ENCODE measurements at places on chromosomes 4 and X. TPM values are rescaled to one million over a fixed set of nuclear protein-coding genes. Genes with fewer than 3 reads are reported as not detected.

DNA sequence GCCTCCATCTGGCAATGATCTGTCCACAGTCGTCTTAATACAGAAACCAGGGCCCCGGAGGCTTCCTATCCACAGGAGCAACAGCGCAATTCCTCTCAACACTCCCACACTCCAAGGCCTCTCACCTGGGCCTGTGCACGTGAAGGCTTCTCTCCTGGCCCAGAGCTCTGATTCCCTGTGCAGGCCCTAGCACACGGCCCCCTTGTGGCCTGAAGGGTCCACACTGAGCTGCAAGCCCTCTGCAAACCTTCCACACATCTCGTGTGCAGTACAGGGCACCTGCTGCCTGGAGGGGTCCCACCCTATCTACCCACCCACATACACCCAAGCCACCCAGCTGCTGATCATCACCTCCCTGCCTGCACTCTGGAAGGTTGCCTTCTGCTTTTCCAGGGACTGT is 150.1 kb upstream of the NUDT10 start:
- DNase-seq = no peak

GRCh38 chr4:168560184-168561180 is 63.6 kb downstream of the PALLD start:
- no peak for DNase-seq

DNA sequence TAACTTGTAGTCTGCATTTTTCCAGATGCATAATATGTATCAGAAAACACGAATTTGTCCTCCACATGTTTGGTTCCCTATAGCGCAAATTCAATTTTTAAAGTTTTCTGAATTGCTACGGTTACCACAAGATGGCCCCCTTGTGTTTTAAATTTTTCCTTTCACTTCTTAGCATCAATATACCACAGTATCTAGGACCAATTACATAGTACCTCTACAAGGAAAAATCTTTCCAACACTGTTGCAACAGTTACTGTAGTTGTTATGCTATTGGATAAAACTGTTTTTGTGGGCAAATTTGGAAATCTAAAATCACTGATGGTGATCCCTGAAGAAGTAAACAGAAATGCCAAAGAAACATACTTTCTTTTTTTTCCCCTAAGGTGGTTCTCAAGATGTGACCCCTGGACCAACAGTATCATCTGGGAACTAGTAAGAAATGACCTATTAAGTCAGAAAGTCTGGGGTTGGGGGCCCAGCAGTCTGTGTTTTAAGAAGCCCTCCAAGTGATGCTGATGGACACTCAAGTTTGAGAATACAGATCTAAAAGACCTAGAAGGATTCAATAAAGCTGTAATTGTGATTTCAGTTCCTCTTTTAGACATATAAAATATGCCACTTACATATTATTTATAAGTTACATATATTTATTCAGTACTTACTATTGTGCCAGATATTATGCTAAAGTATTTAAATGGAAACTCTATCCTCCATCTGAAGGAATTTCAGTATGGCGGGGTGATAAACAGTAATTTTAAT is 3.1 kb downstream of the ZGRF1 start:
- DNase-seq = no peak

GRCh38 chrX:52424656-52425055 is 55.8 kb downstream of the XAGE2 start:
- DNase-seq = no peak

Gene CT45A5
- not detected for total RNA-seq

Gene CDKL5
- total RNA-seq = 4.3 TPM

Gene IL2
- not detected for total RNA-seq

Gene KCTD8
- 0.09 TPM for total RNA-seq

- DNase-seq = no peak
Observed at GRCh38 chr4:832108-832507, 6.2 kb upstream of the CPLX1 start.

DNA sequence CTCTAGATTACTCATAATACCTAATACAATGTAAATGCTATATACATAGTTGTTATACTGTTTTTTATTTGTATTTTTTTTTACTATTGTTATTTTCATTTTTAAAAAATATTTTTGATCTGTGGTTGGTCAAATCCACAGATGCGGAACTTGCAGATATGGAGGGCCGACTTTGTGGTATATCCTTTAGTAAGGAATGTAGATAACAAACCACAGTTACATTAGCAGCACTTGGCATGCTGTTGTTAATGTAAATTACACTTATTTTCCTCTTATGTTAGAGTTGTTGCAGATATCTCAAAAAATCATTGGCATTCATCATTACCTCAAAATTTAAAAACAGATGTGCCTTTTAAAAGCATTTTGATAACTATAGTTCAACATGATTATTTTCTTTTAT is 151.0 kb downstream of the TMEM164 start:
- DNase-seq = no peak

- no peak for DNase-seq
Observed at GRCh38 chrX:1153940-1154339, 58.5 kb downstream of the CRLF2 start.

DNA sequence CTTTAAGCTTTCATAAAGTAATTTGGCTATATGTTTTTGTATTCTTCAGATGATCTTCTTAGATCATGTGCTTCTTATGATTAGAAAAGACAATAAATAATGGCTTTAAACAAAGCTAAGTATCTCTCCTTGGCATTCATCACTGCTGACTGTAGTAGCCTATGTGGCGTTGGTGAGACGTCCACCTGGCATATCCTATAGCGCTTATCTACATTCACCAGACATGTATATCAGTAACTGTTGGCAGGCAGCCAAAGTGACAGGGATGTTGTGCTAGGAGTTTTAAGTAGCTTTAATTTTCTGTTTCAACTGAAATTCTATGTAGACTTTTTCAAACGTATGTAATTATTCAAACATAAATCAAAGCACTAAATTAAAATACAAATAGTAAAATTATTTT is 276.4 kb downstream of the IL15 start:
- no peak for DNase-seq

- DNase-seq = peak; percentile 88
Observed at GRCh38 chr4:82044141-82044993, 329.4 kb downstream of the HNRNPD start.

DNA sequence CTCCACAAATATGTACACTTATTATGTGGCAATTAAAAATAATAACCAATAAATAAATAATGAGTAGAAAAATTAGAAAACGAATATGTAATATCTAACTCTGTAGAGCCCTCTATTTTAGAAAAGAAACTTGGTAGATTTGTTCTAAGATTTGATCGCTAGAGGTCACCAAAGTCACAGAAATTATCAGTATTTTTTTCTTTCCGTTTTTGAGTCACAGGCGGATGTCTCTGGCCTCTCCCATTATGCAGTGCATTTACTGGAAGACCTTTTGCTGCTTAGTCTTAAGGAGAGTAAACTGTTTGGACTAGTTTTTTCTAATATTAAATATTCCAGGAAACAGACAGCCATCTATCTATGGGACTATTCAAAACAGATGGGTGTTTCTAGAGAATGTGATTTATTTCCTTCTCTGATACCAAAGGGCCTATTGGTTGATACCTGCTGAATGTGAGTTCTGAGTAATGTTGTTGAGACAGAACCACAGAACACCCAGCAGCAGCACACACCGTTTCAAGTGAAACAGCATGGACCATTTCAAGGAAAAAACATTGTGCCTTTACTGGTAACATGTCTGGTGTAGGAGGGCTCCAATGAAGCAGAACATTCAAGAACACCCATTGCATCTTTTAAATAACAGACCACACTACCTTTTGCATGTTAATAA is 34.0 kb upstream of the GYPA start:
- no peak for DNase-seq

- no peak for DNase-seq
Observed at GRCh38 chr4:93870876-93871458, 42.4 kb downstream of the ATOH1 start.

- no peak for DNase-seq
Observed at GRCh38 chr4:72842323-72842722, 227.2 kb downstream of the COX18 start.

Gene DHX15
- 52.7 TPM for total RNA-seq

- DNase-seq = no peak
Observed at GRCh38 chrX:9132036-9132638, 98.2 kb upstream of the FAM9B start.

DNA sequence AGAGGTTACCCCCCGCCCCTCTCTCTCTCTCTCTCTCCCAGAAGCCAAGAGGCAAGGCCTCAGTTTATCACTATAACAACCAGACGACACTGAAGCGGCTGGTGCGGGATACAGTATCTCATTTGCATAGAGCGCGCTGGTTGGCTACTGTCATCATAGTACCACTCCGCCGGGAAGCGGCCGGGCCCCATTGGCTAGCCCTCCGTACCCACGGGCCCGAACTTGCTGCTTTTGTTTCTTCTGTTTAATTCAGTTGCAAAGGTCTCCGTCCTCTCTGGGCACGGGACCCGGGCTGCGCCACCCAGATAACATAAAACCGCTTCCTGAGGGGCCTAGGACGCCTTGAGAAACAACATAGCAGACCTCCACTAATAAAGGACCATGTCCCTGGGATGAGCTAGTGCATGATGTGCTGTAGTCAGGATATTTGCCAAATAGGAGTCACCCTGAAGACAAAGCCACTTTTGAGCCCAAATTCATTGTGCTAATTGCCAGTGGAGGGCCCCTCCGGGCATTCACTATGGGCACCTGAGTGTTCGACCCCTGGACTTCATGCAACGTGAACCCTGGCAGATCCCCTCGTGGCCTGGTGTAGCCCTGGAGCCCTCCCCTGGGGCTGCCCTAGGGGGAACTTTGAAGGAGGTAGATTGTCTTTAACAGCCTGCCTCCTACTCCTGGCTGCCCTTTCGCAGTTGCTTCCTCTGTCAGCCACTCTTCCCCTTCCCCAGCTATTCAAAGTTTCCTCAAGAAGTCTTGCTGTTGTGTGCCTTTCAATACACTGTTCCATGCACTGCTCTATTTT is at the start of gene PCYT1B:
TSS of gene PCYT1B (minus strand) at position 91 of the 802 bp plus-strand sequence. CDS start 242 bp downstream, outside the sequence.
- no peak for DNase-seq

DNA sequence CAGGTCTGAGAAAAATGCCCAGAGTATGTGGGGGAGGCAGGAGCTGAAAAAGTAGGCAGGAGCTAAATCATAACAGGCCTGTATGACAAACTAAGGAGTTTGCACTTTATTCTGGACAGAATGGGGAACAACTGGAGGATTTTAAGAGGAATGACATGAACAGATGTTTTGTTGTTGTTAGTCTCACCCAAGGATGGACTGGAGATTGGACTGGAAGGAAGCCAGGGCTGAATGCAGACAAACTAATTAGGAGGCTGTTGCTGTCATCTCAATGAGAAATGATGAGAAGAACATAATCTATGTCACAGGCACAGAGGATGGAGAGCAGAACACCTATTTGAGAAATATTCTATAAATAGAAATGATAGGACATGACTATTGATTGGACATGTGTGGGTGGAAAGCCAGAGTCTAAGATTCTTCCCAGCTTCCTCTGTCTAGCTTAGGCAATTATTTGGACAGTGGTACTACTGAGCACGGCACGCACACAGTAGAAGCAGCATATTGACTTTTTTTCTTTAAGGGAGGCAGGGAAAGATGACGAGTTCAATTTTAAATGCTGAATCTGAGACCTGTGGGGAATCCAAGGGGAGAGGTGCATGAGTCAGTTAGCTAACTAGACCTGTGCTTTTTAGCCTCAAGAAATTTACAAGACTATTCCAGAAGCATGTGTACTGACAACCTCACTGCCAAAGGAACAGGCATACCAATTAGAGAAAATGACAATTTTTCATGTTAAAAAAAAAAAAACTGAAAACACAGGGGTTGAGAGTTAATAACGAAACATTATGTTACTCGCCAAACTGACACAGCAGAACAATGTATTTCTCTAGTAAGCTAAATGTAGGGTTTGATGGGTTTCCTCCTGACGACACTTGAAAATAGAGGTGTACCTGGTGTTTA is 963 bp upstream of the USO1 start:
- DNase-seq = no peak

Gene HMX1
- total RNA-seq = not detected

Gene SASH3
- 1.1 TPM for total RNA-seq

DNA sequence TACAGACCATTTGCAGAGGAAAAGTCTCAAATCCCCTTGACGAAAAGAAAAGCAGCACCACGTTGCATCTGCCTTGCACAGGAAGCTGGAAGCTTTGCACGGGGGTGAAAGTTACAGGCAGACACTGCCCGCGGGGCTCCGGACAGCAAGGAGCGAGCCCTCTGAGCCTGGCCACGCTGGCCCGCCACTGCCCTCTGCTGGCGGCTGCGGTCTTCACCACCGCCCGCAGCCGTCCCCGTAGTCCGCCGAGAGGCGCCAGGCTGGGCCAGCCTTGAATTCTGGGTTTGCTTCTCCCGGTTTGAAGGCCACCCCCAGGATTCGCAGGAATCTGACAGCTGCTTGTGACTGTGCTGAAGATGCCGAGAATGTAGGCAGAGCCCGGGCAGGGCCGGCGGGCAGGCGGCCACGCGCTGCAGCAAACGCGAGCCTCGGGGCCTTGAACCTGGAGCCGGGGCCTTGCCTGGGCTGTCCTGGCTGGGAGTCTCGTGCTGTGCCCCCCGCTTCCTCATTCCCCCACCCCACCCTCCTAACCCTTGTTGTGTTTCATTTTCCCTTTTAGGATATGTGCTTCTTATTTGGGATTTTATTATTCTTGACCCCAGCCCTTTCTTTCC is 49.2 kb downstream of the ENPP6 start:
- DNase-seq = peak; percentile 86

Gene CFI
- 13.0 TPM for total RNA-seq

GRCh38 chr4:3041192-3042142 is 32.9 kb downstream of the HTT-AS start:
- DNase-seq = no peak

- no peak for DNase-seq
Observed at GRCh38 chr4:2368746-2369437, 49.6 kb downstream of the ZFYVE28 start.

GRCh38 chr4:123530357-123530756 is 133.8 kb downstream of the SPRY1 start:
- no peak for DNase-seq

All from pancreas (tissue), 10 donors.